ENCODE measurements at places on chromosomes 11 and 22.

- H3K27ac ChIP-seq: no peak overlapping the region
- peaks cover 37% of the 10 kb centered on the region for H3K36me3 ChIP-seq
Observed at GRCh38 chr22:26681395-26681821, 24.0 kb downstream of the MIAT start.

DNA sequence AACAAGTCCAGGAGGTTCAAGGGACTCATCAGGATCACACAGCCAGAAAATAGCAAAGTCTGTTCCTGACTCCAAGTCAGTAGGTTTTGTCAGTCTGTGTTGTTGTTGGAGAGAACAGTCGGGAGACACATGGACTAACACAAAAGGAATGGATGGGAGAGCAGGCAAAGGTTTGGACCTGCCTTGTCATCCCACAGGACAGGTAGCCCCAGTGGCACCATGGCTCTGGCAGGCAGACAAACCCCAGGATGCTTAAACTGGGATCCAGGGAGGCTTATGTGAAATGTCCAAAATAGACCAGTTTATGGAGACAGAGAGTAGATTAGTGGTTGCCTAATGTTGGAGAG, 201.6 kb upstream of the NAV2 start:
- H3K4me1 ChIP-seq: no peaks in the 10 kb centered on the region
- H3K27ac ChIP-seq: no peak overlapping the region
- no peak for ATAC-seq
- H3K4me3 ChIP-seq: no peak overlapping the region
- H3K36me3 ChIP-seq: no peaks in the 10 kb centered on the region
- H3K27me3 ChIP-seq: peaks cover 22% of the 10 kb centered on the region

GRCh38 chr11:70270877-70271648, 573 bp downstream of the PPFIA1 start:
- peak; percentile 61 for ATAC-seq
- H3K36me3 ChIP-seq: peaks cover 27% of the 10 kb centered on the region
- H3K27ac ChIP-seq: peak overlapping the region; percentile 56
- H3K27me3 ChIP-seq: peaks cover 12% of the 10 kb centered on the region

DNA sequence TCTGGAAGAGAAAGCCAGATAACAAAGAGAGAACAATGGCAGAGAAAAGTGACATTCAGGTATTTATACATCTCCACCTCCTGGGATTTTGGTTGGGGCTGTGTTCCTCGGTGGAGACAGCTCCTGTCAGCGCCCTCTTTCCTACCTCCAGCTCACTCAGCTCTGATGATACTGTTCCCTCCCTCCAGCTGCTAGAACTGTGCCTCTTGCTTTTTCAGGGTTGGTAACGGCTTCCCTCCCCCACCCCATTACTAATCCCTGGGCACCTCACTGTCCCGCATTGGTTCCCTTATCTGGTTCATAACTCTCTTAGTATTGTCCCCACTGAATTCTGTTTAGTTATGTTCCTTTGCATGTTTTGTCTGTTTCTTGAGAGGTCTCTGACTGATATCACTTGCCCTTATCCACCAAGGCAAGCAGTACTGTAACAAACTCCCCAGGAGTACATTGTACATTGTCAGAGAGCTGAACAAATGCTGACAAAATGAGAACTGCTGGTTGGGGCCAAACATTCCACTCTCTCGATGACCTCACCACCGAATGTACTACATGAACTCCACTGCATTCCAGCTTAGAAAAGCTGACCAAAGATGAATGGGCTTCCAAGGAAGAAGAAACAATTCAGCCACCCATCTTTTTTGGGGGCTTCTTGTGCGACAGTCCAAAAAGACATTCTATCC, 5.7 kb upstream of the FBXO3 start:
- H3K4me1 ChIP-seq: peaks cover 10% of the 10 kb centered on the region
- ATAC-seq: no peak
- H3K36me3 ChIP-seq: no peaks in the 10 kb centered on the region
- no peak overlapping the region for H3K27ac ChIP-seq
- no peak overlapping the region for H3K4me3 ChIP-seq
- peaks cover 51% of the 10 kb centered on the region for H3K27me3 ChIP-seq

- peaks cover 11% of the 10 kb centered on the region for H3K36me3 ChIP-seq
- H3K4me3 ChIP-seq: peak overlapping the region; percentile 79
- H3K27ac ChIP-seq: peak overlapping the region; percentile 48
- peak; percentile 22 for ATAC-seq
- peaks cover 23% of the 10 kb centered on the region for H3K27me3 ChIP-seq
Observed at GRCh38 chr11:829176-829846, 1.6 kb downstream of the CRACR2B start.

DNA sequence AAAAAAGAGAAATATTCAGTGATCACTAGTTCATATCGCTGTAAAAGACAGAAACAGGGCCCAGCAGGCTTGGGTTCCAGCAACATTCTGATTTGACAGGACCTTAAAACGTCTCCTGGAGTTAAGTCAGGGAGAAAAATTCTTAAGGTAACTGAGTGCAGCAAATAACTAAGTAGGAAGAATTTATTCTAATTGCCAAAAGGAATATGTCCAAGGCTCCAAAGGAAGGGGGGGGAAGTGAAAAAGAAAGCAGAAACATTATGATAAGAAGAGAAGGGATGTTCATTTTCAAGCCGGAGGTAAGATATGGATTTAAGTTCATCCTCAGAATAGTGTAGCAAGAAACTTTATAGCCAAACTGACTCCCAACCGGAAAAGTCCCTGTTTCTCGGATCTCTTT, 90.4 kb downstream of the WT1 start:
- no peak overlapping the region for H3K27ac ChIP-seq
- H3K36me3 ChIP-seq: no peaks in the 10 kb centered on the region
- no peak overlapping the region for H3K4me3 ChIP-seq
- peaks cover 8% of the 10 kb centered on the region for H3K27me3 ChIP-seq

- no peak for ATAC-seq
- no peak overlapping the region for H3K4me3 ChIP-seq
Observed at GRCh38 chr11:91248199-91248807, 976.3 kb upstream of the FAT3 start.

DNA sequence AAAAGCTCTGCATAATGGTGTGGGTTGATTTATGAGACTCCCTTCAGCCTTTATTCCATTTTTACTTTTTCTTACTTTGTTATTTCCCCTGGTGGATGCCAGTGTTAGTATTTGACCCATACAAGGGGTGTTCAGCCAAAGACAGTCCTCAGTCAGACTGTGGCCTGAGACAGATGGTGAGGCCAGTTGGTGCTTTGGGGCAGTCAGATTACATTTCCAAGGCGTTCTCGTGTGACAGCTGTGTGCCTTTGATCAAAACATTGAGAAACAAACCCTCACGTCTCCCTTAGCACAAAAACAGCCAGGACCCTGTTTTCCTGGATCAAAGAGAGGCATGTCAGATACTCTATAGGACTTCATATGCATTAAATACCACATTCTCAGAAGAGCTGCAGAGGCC, 31.3 kb upstream of the SLN start:
- H3K27ac ChIP-seq: no peak overlapping the region
- no peaks in the 10 kb centered on the region for H3K36me3 ChIP-seq
- H3K27me3 ChIP-seq: peaks cover 63% of the 10 kb centered on the region
- no peaks in the 10 kb centered on the region for H3K4me1 ChIP-seq
- no peak for ATAC-seq

GRCh38 chr11:92296138-92296515, 71.5 kb downstream of the FAT3 start:
- H3K27me3 ChIP-seq: no peaks in the 10 kb centered on the region
- no peak overlapping the region for H3K4me3 ChIP-seq
- no peaks in the 10 kb centered on the region for H3K36me3 ChIP-seq
- no peaks in the 10 kb centered on the region for H3K4me1 ChIP-seq

- H3K36me3 ChIP-seq: peaks cover 15% of the 10 kb centered on the region
- peaks cover 35% of the 10 kb centered on the region for H3K4me1 ChIP-seq
- peak overlapping the region; percentile 57 for H3K4me3 ChIP-seq
- no peak for ATAC-seq
- peak overlapping the region; percentile 88 for H3K27ac ChIP-seq
- no peaks in the 10 kb centered on the region for H3K27me3 ChIP-seq
Observed at GRCh38 chr11:614021-614622, 1.6 kb downstream of the IRF7 start.

- H3K36me3 ChIP-seq: no peaks in the 10 kb centered on the region
- no peaks in the 10 kb centered on the region for H3K27me3 ChIP-seq
- H3K4me1 ChIP-seq: peaks cover 42% of the 10 kb centered on the region
- ATAC-seq: no peak
- no peak overlapping the region for H3K4me3 ChIP-seq
Observed at GRCh38 chr11:102457056-102457677, 4.6 kb upstream of the TMEM123 start.

- H3K4me3 ChIP-seq: no peak overlapping the region
- H3K36me3 ChIP-seq: no peaks in the 10 kb centered on the region
- H3K4me1 ChIP-seq: no peaks in the 10 kb centered on the region
- no peak overlapping the region for H3K27ac ChIP-seq
- H3K27me3 ChIP-seq: peaks cover 29% of the 10 kb centered on the region
Observed at GRCh38 chr11:120675171-120675570, 163.6 kb downstream of the GRIK4 start.

DNA sequence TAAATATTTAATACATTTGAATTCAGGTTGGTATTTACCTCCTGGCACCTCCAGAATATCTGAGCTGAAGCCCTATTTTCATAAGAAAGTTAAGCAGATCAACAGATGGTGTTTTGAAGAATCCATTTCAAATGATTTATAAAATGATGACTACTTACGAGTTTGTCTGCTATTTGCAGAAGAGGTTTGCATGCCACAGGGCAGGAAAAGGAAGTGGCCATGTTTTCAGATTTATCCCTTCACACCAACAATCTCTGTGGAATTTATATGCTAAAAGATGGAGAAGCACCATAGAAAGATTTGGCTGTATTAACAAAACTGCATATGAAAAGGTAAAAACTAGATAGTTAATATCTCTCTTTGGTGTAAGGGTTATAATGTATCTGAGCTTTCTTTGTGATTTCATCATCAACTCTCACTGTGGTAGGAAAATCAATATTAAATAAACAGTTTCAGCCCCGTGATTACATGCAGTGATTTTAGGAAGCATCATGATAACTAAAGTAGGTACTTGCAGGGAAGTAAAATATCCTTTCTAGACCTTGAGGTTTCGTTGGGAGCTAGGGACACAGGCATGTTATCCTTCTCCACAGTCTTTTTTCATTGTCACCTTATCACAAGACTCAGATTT, 2.6 kb downstream of the BMAL1 start:
- H3K36me3 ChIP-seq: peaks cover 7% of the 10 kb centered on the region
- H3K4me3 ChIP-seq: no peak overlapping the region
- H3K27ac ChIP-seq: peak overlapping the region; percentile 3
- no peak for ATAC-seq
- peaks cover 62% of the 10 kb centered on the region for H3K4me1 ChIP-seq

- ATAC-seq: no peak
- H3K36me3 ChIP-seq: peaks cover 34% of the 10 kb centered on the region
- H3K4me3 ChIP-seq: no peak overlapping the region
- no peak overlapping the region for H3K27ac ChIP-seq
- H3K27me3 ChIP-seq: no peaks in the 10 kb centered on the region
Observed at GRCh38 chr11:3989276-3989920, 105.2 kb upstream of the RRM1 start.

DNA sequence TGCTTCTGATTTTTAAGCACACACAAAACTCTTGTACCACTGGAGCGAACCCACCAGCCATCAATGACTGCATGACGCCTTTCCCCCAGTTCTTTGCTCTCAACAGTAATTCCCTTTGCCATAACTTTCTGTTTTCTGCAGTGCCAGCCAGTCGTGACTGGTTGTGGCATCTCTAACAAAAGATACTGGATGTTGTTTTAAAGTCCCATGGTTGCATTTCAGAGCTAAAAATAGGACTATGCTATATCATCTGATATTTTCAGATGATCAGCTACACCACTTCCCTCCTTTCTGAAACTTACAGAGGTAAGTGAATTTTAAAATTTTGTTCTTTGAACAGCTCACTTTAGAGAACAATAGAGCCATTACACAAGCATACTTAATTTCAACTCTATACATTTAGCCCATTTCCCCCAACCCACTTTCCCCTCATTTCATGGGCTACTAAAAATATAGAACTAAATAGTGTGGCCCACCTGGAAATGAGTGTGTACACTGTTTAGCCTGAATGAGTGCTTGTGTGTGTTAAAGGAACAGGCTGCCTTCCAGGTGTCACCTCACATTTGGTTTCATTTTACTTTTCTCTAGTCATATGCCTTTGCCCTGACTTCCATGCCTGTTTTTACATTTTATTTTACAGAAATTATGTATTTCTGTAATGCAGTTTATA, 136.9 kb upstream of the ZC3H12C start:
- peaks cover 27% of the 10 kb centered on the region for H3K27me3 ChIP-seq
- no peaks in the 10 kb centered on the region for H3K36me3 ChIP-seq
- ATAC-seq: peak; percentile 69
- peaks cover 22% of the 10 kb centered on the region for H3K4me1 ChIP-seq
- H3K27ac ChIP-seq: peak overlapping the region; percentile 58
- no peak overlapping the region for H3K4me3 ChIP-seq

DNA sequence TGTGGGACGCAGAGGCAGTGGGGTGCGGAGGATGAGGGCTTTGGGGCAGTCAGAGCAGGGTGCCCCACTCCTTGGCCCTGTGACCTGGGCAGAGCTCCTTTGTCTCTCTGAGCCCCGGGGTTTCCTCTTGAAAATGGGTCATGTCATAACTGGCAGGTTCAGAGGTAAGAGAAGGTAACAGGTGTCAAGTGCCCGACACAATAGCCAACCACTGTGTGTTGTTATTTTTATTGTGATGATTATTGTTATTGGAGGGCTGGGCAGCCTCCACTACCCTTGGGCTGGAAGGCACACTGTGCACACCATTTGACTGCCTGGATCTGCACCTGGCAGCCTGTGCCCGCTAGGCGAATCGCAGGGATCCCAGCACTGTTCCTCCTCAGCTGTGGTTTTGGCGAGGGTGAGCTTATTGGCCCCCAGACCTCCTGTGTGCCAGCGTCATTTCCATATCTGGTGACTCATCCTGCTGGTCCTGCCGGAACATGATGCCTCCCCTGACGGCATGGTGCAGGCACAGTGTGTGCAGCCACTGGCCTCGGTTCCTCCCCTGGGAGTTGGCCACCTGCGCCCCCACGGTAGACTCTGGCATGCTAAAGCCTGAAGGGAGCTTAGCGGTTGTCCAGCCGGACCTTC, 15.4 kb upstream of the SOX10 start:
- no peaks in the 10 kb centered on the region for H3K36me3 ChIP-seq
- no peak overlapping the region for H3K4me3 ChIP-seq
- peaks cover 30% of the 10 kb centered on the region for H3K4me1 ChIP-seq

DNA sequence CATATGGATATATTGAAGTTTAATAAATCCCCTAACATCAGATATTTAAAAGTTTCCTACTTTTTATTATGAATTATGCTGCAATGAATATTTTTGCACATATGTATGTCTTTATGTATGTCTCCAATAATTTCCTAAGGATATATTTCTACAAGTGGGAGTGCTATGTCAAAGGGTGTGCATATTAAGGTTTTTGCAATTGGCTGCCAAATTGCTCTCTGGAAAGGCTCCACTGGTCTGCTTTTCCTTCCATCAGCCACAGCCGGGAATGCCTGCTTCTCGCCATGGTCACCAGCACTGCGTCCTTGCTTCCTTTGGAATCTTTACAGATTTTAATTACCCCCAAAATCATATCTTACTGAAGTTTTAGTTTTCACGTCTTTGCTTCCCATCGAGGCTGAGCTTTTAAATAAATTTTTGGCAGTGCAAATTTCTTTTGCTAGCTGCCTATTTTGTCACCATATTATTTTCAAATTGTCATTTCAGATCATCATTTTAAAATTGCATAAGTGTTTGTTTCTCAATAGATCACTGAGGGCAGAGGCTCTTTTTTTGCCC, 221.7 kb downstream of the SNX19 start:
- H3K27me3 ChIP-seq: no peaks in the 10 kb centered on the region
- H3K4me3 ChIP-seq: no peak overlapping the region
- no peak overlapping the region for H3K27ac ChIP-seq
- no peaks in the 10 kb centered on the region for H3K36me3 ChIP-seq

- H3K36me3 ChIP-seq: peaks cover 69% of the 10 kb centered on the region
- peak; percentile 91 for ATAC-seq
- H3K4me3 ChIP-seq: peak overlapping the region; percentile 72
- H3K27me3 ChIP-seq: no peaks in the 10 kb centered on the region
Observed at GRCh38 chr11:18280438-18281045, 14.5 kb downstream of the SAA1 start.
